ENCODE measurements at places on chromosomes 4 and X. TPM values are rescaled to one million over a fixed set of nuclear protein-coding genes. Genes with fewer than 3 reads are reported as not detected.

The SPOCK3 gene
- 0.56 TPM for total RNA-seq

DNA sequence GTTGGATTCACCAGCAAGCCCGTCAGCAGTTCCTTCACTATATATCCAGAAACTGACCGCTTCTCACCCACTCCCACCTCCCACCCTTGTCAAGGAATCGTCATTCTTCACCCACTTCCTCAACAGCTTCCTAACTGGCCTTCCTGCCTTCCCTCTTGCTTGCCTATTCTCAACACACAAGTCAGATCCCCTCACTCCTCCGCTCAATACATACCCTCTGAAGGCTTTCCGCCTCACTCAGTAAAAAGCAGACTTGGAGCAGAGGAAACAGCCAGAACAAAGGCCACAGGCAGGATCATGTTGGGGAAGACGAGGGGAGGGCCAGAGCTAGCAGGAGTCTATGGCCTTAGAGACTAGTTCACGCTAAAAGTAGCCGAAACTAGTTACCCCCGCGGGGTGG is 23.7 kb downstream of the RWDD4 start:
- DNase-seq = no peak

DNA sequence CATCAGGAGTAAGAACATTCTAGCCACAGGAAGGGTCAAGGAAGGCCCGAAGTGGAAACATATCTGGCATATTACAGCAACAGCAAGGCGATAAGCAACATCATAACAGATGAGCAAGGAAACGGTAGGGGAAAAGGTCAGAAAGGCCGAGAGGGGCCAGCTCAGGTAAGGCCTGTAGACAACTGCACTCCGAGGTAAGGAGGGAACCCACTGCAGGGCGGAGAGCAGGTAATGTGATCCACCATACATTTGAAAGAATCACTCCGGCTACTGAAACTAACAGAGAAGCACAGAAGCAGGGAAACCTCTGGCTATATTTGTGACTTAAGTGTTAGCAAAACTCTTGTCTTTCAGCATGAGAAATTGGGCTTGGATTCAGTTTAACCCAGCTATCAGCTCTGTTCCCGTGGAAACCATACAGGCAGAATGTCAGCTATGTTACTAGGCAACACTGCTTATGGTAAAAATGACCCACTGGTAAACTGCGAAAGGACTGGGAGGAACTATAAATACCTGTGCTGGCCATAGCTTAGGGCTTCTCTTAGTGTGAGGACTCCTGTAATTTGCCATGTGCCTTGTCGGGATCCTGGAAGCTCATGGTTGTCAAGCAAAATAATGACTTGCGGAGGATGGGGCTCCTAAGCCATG is 31.0 kb downstream of the FRYL start:
- DNase-seq = no peak

- no peak for DNase-seq
Measured at GRCh38 chrX:153587342-153587741, 11.6 kb downstream of the CCNQ start.

- no peak for DNase-seq
Measured at GRCh38 chr4:17029964-17030363, 131.5 kb upstream of the LDB2 start.

DNA sequence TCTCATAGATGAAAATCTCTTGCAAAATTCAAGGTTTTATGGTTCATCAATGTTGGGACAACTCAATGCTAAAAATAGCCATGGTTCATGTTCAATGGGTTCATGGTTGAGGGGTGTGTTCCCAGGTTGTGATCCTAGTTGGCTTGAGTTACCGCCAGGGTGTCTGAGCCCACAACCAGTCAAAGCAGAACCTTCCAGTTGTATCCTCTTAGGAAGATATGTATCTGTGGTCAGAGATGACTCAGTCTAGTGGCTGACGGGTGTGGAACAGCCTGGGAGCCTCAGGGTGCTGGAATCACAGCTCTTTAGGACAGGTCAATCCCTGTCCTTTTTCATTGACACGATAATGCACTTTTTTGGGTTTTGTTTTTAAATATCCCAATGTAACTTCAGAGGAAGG is 192.3 kb upstream of the NR3C2 start:
- DNase-seq = no peak

DNA sequence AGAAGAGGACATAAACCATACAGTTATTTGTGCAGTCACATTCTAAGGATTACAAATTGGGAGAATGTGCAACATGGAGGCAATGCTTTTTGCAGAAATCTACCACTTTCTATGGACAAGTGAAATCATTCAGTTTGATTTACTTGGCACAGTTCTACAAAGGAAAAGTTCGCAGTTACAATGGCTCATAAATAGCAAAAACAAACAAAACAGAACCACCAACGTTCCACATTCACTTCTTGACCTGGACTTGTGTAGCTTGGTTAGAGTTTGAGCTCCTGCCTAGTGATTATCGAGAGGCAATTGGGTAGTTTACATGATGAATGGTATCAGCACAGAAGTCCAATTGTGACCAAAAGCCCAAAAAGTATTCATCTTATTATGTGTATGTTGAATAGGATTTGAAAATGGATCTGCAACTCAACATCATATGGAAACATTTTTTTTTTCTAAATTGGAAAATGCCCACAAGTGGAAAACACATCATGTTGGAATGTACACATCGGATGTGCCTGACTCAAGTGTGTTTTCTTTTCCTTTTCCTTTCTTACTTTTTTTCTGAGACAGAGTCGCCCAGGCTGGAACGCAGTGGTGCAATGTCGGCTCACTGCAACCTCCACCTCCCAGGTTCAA is 123.8 kb downstream of the LUZP4 start:
- DNase-seq = no peak

DNA sequence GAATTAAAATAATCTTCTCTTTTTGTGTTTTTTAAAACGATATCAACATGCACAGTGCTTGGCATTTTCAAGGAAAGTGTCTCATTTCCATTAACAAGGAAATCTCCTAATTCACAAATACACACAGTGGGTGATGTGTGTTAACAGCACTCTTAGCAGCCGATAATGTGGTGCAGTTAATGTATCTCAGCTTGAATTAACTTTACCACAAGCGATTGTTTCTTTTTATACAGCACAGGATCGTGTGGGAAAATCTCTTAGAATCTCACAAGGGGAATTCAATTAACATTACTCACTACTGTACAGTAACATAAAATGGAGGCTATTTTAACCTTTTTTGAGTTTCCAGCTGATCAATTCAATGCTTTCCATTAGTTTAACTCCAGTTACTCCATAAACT is 1841.9 kb downstream of the STIM2 start:
- DNase-seq = no peak

The SHROOM4 gene
- 7.2 TPM for total RNA-seq

DNA sequence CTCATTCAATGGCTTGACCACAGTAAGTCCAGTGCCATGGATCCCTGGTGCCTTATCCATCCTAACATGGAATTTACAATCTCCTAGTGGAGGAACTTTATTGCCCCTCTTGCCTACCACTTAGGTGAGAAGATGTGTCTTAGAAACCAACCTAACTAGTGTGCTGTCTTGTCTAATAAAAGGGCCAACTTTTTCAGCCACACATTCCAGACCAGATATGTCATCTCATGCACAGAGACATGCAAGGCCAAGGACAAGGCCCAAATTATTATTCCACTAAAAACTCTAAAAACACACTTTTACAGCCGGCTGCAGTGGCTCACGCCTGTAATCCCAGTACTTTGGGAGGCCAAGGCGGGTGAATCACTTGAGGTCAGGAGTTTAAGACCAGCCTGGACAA is 10.6 kb upstream of the PRDX4 start:
- DNase-seq = no peak

The MAGED4B gene
- total RNA-seq = 175 TPM

- no peak for DNase-seq
Measured at GRCh38 chrX:71650333-71650969, 16.9 kb upstream of the LOC101059915 start.

The GAK gene
- total RNA-seq = 83.4 TPM

The APBB2 gene
- 72.7 TPM for total RNA-seq

DNA sequence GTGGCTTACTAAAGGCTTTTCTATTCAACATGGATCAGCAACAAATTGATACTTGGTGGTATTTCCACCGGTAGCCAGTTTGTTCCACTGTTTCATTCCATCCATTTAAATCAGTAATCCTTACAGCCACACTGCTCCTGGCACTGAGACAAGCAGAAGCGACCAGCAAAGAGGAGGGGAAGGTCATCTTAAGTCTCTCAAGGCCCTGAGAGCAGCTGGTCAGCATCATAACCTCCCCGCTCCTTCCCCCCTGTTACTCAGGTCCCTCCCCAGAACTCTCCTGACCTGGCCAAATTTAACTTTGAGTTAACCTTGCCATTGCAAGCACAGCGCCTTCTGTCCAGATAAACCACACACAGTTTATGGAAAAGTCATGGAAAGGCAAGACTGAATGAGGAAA is 331.3 kb upstream of the KLF3 start:
- DNase-seq = no peak

The SULT1B1 gene
- not detected for total RNA-seq

- DNase-seq = no peak
Measured at GRCh38 chr4:169399976-169400767, 129.4 kb upstream of the SH3RF1 start.

The PASD1 gene
- not detected for total RNA-seq

- DNase-seq = no peak
Measured at GRCh38 chr4:27112587-27112986, 251.9 kb downstream of the STIM2 start.

GRCh38 chrX:41082783-41083182 is 2.5 kb upstream of the USP9X start:
- DNase-seq = no peak

DNA sequence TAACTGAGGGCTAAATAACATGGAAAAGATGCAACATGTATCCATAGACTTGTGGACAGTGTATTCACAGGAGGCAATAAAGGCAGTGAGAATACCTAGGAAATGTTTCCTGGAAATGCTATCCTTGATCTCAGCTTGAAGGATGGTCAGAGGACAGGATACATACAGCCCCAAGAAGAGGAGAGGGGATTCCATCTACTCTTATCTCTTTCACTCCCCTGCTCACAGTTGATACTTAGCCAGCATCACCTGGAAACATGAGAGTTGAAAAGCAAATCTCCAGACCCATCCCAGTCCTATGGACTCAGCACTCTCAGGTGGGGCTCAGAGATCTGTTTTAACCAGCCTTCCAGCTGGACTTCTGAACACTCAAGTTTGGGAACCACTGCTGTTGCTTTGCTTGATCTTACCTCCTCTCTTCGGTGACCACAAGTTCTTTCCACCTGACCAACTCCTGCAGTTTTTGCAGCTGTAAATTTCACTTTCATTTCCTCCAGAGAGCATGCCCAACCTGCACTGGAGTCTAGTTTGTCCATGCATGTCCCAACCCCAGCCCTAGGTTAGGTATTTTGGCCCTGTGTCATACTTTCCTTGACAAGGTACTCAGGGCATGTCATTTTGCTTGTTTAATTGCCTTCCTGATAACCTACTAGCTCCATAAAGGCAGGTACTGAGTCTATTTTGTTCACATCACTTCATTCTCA is 10.4 kb downstream of the RELL1 start:
- DNase-seq = no peak

The PF4V1 gene
- not detected for total RNA-seq

DNA sequence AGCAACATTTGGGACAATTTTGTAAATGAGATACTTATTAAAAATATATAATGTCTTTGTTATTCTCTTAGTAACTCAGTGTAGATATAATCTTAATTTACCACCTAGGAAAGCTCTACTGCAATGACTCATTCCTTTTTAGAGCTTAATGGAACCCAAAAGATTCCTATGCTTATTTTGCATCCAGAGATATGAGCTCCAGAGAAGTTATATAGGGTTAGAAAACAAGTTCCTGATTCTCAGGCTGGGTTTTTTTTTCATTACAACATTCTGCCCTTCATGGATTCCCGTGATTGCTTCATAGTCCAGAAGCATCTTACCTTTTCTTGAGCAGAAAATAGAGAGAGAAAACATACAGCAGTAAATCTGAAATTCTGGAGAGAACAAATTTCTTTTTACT is 57.9 kb upstream of the CXCL8 start:
- DNase-seq = no peak

DNA sequence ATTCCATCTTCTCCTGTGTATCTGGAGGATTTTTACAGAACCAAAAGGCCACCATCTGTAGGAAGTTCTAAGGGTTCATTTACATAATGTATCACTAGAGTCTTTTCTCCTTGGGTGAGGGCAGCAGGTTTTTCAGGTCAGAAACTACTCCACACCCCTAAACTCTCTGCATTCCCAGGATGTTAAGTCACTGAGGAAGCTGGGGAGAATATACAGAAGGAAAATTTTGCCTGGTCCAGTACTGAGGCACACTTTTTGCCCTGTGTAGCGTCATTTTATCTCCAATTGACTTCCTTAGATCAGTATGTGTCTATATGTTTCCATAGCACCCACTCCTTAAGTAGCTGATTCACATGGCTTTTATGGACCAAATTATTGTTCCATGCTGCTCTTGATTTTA is 17.0 kb downstream of the XKRX start:
- no peak for DNase-seq

DNA sequence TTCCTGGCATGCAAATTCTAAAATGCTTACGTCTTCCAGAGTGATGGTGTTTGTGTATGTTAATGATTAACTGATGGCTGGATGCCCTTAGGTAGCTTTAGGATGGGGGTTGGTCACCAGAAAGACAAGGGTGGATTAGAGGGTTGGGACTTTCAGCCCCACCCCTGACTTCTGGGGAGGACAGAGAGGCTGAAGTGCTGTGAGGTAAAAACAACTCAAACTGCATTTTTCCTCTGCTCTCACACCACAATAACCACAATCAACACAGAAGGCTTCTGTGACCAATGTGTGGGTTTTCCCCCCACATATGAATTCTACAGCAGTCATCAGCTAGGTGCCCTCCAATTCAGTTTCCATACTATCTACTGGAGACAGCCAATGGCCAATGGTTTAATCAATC is 18.7 kb upstream of the DDIT4L start:
- no peak for DNase-seq

DNA sequence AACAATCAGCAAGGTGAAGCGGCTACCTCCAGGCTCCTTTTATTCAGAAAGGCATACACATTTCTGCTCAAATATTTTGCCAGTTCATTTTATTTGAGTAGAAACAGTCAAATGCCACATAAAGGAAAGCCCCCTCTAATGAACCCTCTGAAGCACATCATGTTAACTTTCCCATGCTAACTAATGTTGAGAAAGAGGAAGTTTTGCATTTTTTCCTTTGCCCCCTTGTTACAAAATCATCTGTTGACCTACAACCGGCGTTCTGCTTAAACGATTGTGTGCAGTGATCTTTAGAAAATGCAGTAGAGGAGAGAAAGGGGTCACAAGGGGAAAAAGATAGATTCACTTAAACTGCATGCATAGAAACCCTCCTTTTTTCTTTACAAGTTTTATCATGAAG is 25.2 kb upstream of the ATXN3L start:
- no peak for DNase-seq

- DNase-seq = no peak
Measured at GRCh38 chrX:134963041-134963440, 27.8 kb upstream of the SMIM10 start.

GRCh38 chr4:160562661-160563060 is 1459.8 kb downstream of the RAPGEF2 start:
- DNase-seq = no peak

DNA sequence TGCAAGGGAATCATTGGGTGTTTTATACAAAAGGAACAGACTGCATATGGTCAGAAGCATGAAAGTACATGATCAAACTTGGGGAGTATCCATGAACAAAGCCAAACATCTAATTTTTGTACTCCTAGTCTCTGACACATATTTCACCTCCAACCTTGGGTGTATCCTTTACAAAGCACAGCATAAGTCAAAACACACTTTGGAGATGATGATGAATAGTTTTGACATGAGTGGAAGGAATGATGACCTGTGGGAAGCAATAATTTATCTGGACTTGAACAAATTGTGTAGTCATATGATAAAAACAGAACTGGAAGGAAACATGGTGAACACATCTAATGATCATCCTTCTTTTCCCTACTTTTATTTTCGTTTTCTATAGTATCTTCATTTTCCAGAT is 108.7 kb upstream of the PLS3 start:
- no peak for DNase-seq
